ENCODE measurements at places on chromosomes 12 and 14.
A peak's percentile ranks its signal among the peaks of the same experiment; 100 is the strongest.

GRCh38 chr12:48765753-48766162 is 23.1 kb downstream of the ADCY6 start:
- peak; percentile 17 for DNase-seq

- no peak for DNase-seq
Observed at GRCh38 chr12:19706936-19707335, 267.6 kb downstream of the AEBP2 start.

GRCh38 chr14:83164591-83164990 is 1630.9 kb upstream of the SEL1L start:
- no peak for DNase-seq

DNA sequence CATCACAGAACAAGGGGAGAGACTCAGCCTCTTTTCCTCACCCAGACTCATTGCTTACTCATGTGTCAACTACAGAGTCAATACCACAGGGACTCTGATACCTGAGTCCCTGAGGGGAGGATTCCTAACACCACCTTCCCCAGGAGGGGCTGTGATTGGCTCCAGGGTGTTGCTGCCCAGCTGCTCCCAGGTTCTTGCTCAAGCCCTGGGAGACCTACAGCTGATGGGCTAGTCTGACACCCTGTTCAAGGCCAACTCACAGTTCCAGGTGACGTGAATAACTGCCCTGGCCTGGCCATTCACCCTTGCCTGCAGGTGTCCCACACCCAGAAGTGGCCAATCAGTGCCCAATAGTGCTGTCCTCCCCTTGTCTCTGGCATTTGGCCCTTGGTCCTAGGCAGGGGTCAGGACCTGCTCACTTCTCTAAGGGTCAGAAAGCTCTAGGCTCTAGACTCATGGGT is 8.6 kb downstream of the SPRYD4 start:
- no peak for DNase-seq

GRCh38 chr14:90288651-90289355 is 32.5 kb downstream of the PSMC1 start:
- DNase-seq = no peak

All from activated CD8-positive, alpha-beta memory T cell treated with anti-CD3 and anti-CD28 coated beads for 48 hours (primary cell).